ENCODE measurements at places on chromosomes 4 and X.

- no peak for DNase-seq
These were observed 93.7 kb upstream of the TRPC3 start for GRCh38 chr4:122045533-122045932.

- DNase-seq: no peak
These were observed 4.0 kb downstream of the ITIH6 start for GRCh38 chrX:54794028-54794427.

GRCh38 chr4:102193145-102193544 lies 152.1 kb downstream of the SLC39A8 start:
- DNase-seq: no peak

GRCh38 chr4:98794565-98795205 lies 134.2 kb downstream of the EIF4E start:
- peak; percentile 42 for DNase-seq

DNA sequence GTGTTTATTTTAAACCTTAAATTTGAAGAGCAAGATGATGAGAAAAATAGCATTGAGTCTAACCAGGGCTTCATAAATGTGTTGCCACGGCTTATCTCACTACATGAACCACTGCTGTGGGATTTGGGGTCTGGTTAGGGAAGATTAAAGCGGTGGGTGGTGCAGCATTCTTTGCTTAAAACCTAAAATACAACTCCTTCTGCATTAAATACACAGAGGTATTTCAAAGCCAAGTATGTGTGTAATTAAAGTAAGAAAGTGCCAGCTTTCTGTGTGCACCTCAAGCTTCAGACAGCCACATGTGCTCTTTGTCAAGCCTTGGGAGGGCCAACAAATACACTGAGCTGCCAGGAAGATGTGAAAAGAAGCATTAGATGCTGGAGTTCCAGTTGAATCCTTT lies 128.0 kb downstream of the CPE start:
- no peak for DNase-seq

GRCh38 chr4:88939697-88940096 lies 117.3 kb downstream of the FAM13A start:
- DNase-seq: no peak

DNA sequence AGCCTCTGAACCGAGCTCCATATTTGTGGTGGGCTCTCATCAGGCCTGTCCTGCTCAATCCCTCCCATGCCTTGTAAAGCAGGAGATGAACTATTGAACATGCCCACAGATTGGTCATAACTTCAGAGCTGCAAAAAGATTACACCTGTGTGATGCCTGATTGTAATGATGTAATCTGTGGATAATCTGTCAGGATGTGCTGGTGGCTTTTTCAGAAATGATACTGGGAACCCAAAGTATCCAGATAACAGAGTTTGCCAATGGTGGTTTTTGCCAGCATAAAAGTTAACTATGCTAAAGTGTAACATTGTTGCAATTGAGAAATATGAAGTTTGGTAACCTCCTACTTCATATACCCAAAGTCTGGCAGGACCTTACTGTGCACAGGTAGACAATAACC lies 393.4 kb downstream of the RAPGEF2 start:
- DNase-seq: no peak

GRCh38 chr4:188091-188490 lies 63.8 kb downstream of the ZNF718 start:
- no peak for DNase-seq

- no peak for DNase-seq
These were observed 110.2 kb downstream of the APBB2 start for GRCh38 chr4:41104155-41104554.
